ENCODE measurements at places on chromosomes 2 and 18.

DNA sequence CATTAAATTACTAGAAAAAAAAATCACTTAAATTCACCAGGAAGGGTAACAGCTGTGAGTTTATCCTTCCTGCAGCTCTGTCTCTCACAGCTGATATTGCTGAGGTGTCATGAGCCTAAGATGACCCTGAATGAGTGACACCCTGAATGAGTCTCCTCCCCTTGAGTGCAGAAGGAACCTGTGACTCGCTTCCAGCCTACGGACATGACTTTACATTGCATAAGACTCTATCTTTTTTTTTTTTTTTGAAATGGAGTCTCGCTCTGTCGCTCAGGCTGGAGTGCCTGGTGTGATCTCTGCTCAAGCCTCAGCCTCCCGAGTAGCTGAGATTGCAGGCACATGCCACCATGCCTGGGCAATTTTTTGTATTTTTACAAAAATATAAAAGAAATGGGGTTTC, 14.1 kb downstream of the MRO start:
- no peak for DNase-seq

DNA sequence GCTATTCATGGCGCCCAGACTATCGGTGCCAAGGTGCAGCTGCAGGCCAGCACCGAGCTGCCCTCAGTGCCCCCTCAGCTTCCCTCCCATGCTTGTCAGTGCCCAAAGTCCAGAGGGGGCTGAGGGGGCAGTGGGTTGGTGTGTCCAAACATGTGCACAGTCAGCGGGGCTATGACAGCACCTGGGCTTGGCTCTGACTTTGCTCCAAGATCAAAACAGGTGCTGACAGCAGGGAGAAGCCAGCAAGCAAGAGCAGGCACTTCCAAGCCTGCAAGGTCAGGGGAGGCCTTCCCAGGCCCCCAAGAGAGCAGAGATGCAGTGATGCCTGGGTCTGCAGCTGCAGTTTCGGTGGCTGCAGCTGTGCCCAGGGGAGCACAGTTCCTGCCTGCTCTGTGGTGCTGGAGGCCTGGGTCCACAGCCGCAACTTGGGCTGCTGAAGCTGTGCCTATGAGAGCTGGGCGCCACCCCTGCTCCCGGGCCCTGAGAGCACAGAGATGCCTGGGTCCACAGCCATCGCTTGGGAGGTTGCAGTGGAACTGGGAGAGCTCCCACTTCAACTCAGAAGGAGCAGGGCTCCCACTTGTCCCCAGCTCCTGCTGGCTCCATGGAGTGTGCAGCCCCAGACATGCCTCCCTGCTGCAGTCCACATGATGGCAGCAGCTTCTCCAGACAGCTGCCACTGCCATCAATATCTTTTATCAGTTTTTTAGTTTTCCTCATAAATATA, 775.3 kb upstream of the POU3F3 start:
- DNase-seq = no peak

- no peak for DNase-seq
These were observed 143.6 kb downstream of the CCDC148 start for GRCh38 chr2:158312981-158313380.

- no peak for DNase-seq
These were observed 214.1 kb downstream of the TWIST2 start for GRCh38 chr2:239061824-239062570.

- no peak for DNase-seq
These were observed 1507.2 kb upstream of the PIK3C3 start for GRCh38 chr18:40447820-40448219.

DNA sequence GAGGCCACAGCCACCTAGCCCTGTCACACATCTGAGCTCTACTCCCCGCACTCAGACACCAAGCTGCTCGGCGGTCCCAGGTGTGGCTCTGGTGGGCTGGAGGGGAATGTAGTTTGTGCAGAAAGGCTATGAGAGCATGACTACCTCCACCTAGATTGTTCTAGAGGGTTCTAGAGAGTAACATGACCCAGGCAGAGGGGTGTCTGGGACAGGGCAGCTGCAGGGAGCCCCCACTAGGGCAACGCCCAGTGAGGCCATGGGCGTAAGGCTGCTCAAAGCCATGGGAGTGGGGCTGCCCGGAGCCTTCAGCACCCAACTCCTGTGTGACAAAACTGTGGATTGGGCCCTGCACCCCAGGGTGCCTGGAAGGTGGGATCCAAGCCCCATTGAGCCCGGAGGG, 511.4 kb upstream of the MYT1L start:
- no peak for DNase-seq

- DNase-seq = no peak
These were observed 105.0 kb downstream of the UGGT1 start for GRCh38 chr2:128196026-128196425.

DNA sequence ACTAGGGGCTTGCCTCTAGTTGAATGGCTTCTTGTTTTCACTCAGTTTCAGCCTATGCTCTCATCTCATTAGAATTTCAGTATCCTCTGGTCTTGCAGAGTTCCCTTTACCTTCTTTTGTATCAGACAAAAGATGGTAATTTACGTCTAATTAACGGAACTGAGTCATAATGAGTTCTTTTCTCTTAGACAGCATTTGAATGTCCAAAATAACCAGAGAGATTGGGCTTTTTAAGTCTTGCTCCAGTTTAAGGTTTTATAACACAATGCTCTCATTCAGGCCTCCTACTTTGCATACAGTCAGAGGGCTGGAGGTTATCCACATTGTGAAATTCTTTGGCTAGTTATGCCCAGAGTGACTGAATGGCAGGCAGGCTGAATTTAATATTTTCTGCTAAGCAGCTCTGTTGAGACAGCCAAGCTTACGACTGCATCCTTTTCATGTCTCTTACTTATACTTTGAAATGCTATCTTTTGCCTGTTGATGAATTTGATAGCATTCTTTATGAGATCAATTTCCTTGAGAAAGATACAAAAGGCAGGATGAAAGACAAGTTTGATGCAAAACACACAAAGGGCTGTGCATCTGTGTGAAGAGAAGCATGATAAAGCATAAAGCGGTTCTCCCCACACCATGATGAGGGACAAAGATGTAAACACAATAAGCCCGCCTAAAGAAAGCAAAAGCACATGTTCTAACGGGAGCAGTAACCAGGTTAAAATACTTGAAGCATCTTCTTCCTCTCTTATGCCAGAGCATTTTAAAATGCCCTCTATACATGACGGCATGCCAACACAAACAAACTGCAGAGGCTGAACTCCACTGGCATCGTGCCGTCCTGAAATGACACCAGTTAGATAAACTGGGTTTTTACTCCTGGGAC, 90.0 kb downstream of the CDH2 start:
- no peak for DNase-seq

DNA sequence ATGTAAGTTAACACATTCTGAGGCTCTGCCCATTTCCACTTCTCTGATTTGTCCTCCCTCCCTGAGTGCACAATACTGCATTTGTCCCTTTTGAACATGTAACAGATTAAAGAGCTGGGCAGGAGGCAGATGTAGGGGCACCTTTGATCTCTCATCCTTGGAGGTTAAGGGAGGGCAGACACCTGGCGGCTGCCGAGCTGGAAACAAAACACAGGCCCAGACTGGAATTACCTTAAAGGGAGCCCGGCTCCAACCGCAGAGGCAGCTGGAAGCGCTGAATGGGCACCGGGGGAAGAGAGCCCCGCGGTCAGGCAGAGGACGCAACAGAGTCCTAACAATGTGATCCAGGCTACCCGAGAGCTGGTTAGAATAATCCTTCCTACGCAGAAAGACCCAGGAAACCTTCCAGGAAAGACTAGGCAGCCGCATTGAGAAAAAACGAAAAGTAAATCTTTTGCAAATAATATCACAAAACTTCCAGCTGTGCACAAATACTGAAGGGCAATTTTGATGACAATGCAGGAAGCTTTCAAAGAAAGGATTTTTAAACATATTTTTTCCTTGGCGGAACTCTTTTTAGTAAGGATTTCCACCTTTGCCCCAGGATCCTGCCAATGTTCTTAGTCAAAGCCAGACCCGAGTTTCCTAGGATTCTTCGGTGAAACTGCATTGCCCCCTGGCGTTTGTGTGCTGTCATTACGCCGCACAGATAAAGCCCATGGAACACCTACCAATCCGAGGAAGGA, 216.0 kb downstream of the TGIF1 start:
- DNase-seq = peak; percentile 73

DNA sequence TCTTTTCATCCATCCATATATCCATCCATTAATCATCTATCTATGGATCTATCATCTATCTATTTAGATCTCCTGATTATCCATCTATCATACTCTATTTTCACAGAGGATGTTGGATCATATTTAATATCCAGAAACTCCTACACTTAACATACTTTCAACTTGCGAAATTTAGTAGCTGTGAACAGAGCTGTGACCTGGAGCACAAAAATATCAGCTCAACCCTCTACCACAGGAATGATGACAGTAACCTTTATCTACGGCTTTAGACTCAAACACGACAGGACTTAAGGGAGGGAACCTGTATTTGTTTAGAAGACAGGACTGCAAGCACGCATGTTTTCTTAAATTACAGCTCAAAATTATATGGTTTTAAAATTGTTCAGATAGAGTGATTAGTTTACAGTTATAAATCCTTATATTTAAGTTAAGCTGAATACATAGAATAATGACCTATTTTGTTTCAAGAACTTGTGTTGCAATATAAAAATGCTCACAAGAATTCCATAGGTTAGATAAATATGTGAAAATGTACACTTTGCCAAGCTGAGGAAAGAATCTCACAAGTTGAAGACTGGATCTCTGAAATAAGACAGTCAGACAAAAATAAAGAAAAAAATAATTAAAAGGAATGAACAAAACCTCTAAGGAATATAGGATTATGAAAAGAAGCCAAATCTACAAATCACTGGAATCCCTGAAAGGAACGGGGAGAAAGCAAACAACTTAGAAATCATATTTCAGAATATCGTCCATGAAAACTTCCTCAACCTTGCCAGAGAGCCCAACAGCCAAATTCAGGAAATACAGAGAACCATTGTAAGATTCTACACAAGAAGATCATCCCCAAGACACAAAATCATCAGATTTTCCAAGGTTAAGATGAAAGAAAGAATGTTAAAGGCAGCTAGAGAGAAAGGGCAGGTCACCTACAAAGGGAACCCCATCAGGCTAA, 142.0 kb downstream of the COL6A3 start:
- DNase-seq = no peak

DNA sequence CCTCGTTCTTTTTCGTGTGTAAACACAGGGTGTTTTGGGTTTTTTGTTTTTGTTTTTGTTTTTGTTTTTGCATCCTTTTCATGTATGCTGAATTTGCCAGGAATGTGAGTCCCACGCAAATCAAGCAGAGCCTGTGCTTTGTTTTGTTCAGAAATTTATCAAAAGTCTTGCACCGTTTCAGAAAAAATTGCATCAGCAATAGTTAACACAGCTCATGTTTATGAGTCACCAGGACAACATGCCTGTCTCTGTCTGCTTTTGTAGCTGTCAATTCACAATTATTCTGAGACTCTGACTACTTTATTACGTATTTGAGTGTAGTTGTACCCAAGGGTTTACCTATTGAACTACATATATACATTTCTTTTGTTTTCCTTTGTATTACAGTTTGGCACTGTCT, 38.3 kb downstream of the MRPL44 start:
- DNase-seq = no peak

- no peak for DNase-seq
These were observed 946.9 kb downstream of the CBLN2 start for GRCh38 chr18:71597219-71597618.

- DNase-seq = no peak
These were observed 770.7 kb upstream of the SLC8A1 start for GRCh38 chr2:41222593-41222992.

GRCh38 chr2:222663479-222663878, 7.6 kb upstream of the FARSB start:
- DNase-seq = no peak

DNA sequence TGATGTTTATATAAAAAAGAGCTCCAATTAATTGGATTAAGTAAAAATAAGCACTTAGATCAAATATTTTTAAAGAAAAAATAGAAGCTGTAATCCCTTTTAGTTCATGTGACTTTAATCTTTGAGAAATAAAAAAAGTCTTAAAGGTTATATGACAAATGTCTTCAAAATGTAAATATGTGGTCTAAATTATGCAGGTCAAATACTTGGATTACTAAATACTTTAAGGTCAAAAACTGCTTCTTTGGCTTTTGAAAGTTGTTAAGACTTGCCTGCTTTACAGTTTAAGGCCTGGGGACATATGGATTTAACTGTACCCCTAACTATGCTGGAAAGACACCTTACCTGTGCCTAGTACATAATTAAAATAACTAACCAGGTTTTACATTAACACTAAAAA, 15.5 kb upstream of the PDK1 start:
- no peak for DNase-seq

DNA sequence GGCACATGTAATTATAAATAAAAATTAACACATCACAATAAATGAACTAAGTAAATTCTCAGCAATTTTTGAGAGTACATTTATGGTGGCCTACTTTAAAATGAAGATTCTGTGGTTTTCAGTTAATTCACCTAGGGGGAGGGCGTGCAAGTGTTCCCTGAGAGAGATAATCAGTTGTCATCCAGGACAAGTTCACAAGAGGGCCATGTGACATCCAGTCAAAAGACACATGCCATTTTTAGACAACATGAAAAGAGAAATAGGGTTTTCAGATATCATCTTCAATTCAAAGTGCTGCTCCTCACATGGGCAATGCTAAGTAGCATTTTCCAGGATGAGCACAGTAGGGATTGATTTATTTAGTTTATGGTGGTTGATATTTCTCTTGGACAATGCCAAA, 393.7 kb downstream of the STK39 start:
- no peak for DNase-seq

- no peak for DNase-seq
These were observed 43.5 kb downstream of the KCTD1 start for GRCh38 chr18:26504831-26505230.

- no peak for DNase-seq
These were observed 72.0 kb downstream of the AGPS start for GRCh38 chr2:177464549-177464948.

DNA sequence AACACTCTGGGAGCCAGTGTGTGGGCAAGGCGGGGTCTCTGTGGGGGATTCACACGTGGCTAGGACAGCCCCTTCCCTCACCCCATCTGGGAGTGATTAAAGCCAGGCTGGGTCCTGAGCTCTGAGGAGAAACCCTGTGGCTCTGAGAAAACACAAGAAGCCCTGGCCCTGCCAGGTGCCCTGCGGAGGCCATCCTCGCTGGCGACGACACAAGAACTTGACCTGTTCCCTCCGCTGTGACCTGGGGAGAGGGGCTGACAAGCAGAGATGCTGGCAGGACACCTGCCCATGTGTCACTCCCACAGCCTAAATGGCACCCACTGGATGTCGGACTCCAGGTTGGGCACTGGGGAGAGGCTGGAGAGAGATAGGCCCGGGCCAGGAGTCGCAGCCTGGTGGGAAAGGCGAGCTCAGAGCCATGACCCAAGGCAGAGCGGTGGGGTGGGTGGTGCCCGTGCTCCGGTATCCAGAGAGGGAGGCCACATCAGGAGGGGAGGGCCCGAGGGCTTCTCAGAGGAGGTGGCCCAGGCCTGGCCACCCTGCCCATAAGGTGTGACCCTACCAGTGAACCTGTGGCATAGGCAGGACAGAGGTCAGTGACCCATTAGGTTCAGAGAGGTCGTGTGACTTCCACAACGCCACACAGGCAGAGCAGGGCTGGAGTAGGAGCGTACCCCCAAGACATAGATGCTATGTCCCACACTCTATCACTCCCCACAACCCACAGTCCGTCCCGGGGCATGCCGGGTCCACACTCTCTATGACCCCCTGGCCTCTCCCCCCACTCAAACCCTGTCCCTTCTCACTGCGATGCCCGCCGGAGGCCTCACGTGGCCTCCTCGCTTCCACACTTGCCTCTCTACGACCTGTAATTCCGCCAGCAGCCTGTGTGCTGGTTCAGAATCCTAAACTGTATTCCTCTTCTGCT, 59.4 kb upstream of the HPCAL1 start:
- DNase-seq = no peak
